Stimulated activated CD4-positive, alpha-beta T cell treated with anti-CD3 and anti-CD28 coated beads, Interleukin-1b, Interleukin-23, amount 100 ng/mL, for 1 hour (primary cell): ENCODE measurements at places on chromosomes 2 and 18.

DNA sequence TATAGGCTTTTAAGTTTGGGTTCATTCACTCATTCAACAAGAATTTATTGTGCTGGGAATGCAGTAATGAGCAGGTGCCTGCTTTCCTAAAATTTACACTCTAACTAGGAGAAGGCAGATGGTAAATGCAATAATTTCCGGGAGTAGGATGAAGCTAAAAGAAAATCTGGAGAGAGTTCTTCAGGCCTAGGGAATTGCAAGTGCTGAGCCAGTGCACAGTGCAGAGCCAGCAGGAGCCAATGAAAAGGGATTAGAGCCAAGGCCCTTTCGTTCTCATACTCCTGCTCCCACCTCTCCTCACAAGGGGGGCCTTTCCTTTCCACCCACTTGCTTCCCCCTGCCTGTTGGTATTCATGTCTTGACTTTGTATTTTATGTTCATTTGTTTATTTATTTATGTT lies 55.1 kb downstream of the CFAP221 start:
- no peak for DNase-seq

DNA sequence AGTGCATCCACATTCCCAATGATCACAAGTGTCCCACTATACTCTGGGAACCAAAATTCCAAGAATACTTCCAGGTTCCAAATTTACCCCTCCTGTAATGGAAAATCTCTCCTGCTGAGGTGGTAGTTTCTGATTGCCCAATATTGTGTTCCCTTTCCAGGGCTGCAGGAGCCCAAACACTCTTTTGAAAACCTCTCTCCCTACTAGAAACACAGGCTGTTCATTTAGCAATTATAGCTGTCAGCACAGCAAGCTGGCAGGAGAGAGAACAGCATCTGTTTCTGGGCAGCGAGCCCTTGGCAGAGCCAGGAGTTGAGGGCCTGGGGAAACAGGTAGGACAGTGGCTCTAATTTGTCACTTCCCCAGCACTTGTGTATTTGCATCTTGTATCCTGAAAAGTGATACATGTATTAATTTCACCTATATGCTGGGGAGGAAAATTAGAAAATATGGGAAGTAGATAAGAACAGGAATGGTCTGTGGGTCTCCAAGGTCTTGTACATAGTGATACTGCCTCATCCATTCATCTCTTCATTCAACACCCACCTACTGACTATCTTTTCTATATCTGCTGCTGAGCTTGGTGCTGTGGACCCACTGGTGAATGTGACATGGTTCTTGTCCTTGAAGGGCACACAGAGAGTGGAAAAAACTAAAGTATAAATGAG lies 16.9 kb upstream of the PAIP2B start:
- DNase-seq: no peak

- DNase-seq: no peak
These were observed 25.5 kb downstream of the ZC3H8 start for GRCh38 chr2:112229348-112229747.

DNA sequence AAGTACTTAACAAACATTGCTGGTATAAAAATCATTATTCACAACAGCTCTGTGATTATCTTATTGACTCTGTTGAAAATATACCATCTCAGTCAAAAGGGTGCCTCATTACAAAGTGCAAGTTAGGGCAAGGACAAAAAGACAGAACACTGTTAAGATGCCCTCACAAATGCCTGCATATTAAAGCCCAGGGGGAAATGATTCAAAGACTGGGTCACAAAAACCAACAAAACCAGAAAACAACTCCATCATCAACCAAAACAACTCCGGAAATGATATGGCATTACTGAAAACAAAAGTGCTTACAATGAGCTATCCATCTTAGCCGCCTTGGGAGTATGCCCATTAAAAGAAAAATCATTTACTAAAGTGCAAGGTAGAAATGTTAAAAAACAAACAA lies 9.9 kb downstream of the PLA2R1 start:
- no peak for DNase-seq

GRCh38 chr2:219405451-219405850 lies 12.7 kb upstream of the DES start:
- no peak for DNase-seq

DNA sequence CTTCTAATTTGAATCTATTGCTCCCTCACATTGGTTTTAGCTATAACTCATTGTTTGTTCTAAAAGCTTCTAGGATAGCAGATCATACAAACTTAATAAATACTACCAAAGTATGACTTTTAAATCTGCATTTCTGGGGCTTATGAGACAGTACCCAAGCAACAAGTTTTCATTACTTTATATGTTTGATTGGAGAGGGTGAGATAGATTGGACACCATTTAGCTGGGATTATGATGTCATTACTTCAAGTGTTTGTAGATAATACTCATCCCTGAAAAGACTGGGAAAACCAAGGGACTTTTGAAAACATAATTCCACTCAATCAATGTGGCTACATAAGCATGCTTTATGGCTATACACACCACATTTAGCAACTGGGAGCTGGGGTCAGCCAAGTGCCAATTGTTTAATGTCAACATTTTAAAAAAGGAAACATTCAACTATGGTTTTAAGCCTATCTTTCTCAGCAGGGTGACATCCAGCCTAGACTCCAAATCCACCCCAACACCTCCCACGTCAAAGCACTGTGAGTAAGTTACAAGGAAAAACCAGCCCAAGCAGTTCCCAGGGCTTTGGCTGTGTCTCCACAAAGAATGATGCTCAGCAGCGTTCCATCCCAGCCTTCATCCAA lies 119.9 kb downstream of the ETAA1 start:
- no peak for DNase-seq

- no peak for DNase-seq
These were observed 695.7 kb downstream of the TDRD15 start for GRCh38 chr2:21819454-21819853.

- no peak for DNase-seq
These were observed 12.4 kb upstream of the DNMT3A start for GRCh38 chr2:25354116-25354515.

- no peak for DNase-seq
These were observed 11.7 kb upstream of the CHMP1B start for GRCh38 chr18:11839556-11839955.

DNA sequence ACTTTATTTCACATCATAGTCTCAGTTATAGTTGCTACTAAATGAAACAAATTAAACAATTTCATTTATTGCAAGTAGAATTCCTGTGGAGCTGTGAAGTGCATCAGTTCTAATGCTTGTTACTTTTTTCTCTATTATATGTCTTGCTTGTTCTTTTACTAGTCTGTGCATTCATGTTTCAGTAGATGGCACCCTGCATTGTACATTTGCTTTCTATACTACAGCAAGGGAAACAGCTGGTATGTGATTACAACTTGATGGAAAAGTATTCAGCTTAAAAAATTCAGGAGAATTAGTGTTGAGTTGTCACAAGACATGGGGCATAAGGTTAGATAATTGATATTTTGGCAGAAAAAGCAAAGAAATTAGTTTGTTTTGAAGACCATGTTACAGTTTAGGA lies 72.3 kb downstream of the TANK start:
- DNase-seq: no peak

GRCh38 chr2:111210036-111210435 lies 89.3 kb downstream of the BCL2L11 start:
- DNase-seq: no peak

DNA sequence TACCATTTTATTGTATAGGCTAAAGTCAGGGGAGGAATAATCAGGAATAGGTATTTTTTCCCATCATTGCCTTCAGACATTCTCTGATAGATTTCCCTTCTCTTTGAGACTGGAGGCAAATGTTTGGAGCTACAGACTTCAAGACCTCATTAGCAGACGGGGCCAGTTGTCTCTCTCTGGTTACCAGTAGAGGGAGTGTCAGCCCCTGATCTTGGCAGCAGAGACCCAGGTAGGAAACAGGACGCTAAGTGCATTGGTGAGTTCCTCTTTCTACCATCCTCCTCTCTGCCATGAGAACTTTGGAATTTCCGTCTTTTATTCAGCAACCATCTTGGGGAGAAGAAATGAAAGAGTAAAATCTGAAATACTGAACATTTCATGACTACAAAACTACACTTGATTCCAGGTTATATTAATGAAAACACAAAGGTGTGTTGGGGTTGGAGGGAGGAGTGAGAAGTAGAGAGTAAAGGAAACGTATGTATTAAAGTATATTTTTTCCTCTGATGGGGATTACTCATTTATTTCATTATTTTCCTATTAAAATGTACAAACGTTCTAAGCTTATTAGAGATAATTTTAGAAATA lies 186.2 kb upstream of the GCFC2 start:
- DNase-seq: no peak

- DNase-seq: no peak
These were observed 265.7 kb upstream of the HS6ST1 start for GRCh38 chr2:128584296-128584890.

DNA sequence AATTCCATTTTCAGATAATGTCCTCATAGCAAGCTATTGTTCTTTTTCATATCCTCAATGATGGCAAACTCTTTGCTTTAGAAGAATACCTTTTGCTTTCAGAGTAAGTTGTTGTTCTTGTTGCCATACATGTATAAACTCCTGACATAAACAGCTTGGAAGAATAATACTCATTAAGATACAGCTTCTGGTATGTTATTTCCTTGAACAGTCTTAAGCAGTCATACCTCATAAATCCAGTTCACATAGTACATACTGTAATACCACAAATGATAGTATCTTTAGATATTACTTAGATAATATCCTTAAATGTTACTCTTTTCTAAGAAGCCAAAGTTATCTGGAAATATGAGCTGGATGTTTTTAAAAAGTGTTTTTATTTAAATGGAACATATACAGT lies 23.2 kb downstream of the METTL8 start:
- DNase-seq: no peak

GRCh38 chr2:226300196-226300886 lies 499.3 kb downstream of the IRS1 start:
- DNase-seq: no peak

DNA sequence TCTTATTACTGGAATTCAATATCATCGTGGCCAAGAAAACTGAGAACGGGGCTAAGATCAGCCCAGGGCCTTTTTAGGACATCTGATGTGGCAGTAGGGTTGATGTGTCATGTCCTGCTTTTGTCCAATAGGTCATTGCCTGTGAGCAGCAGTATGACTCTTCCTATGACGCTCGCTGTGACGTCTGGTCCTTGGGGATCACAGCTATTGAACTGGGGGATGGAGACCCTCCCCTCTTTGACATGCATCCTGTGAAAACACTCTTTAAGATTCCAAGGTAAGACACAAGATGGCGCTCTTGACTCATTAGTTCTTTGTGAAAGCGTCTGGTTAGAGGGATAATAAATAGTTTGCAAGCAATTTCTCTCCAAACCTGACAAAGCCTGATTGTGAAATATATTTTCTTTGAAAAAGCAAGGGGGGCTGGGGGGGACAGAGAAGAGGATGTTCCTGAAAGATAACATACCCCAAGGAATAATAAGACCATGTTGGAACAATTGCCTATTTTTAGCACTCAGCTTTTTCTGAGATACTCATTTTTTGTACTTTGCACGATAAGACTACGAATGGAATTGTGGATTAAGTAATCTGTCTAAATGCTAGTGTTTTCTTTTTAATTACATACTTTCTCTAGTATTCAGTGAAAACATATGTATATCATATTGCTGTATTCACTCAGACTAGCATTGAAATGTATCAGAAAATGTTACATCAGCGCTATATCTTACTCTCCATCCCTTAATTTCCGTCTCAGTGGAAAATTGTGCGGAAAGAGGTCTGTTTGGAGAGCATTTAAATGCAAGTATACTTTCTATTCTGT lies 58.1 kb downstream of the MYO3B start:
- no peak for DNase-seq

- no peak for DNase-seq
These were observed 11.7 kb upstream of the ACYP2 start for GRCh38 chr2:54103454-54104314.

- DNase-seq: no peak
These were observed 3.9 kb downstream of the KCTD1 start for GRCh38 chr18:26544451-26544850.

DNA sequence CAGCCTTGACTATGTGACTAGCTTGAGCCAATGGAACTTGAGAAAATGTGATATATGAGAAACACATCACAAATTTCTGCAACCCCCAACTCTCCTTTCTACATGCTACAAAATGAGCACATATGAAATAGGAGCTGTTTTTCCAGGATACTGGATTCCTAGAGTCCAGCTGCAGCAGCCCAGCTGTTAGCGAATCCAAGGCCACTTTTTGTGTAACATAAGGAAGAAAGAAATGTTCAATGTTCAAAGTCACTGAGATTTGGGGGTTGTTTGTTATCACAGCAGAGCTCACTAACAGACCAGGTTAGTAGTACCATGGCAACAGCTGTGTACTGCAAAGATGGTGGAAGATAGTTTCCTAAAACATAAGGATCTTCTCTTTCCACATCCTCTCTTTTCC lies 12.6 kb upstream of the COL6A3 start:
- no peak for DNase-seq

DNA sequence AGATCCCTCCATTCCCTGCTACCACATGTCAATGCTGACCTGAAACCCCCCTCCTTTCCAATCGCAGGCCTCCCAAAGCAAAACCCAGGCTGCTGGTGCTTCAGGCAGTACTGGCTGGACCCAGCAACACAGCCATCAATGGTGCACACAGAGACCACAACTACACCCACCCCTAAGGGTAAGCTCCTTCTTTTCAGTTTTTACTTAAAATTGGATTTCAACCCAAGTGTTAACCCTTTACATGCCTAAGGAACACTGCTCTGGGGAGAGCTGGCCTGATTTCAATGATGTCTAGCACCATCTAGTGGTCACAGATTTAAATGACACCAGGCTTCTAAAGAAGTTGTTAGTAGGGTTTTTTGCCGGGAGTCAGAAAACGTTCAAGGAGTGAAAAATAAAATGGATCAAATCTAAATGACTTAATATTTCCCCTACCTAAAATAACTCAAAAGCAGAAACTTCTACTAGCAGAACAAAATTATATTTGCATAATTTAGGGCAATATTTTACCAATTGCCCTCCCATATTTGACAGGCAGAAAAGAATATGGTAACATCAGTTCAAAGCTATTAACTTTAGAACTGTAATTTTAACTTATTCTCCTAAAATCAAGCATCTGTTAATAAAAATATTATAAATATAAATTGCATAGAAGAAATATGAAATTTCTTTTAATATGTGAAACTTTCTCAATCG lies 24.6 kb downstream of the FECH start:
- no peak for DNase-seq

DNA sequence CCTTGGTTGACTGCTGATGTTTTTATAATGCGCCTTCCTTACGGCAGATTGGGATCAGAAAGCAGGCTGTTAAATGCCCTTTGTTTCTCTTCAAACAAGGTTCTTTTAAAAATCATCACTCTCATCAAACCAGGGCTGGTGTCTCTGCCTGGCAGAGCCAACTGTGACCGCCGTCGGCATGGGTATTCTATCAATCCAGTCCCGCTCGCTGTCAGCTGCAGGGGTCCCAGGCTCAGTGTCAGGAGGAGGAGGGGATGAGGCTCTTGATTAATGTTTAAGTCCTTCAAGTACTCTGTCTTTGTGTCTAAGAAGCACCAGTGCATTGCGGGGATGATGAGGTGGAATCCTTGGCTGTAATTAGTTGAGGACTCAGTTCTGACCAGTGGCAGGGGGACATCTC lies 348.1 kb downstream of the RNF144A start:
- DNase-seq: no peak

DNA sequence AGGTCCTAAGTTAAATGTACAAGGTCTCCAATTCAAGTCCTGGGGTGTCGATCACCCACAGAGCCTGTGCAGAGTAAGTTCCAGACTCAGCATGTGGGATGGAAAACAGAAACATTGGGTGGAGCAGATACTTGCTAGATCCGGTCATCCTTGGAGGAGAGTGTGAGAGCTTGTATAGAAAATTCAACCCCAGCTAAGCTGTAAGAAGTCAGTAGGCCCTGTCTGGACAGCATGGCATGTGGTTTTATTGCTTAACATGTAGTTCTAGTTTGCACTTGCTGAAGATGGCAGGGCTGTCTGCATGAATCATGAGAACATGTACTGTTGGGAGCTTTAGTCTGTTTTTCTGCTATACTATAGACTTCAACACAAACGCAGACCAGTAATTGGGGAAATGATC lies 189.6 kb upstream of the RMP24 start:
- no peak for DNase-seq
